ENCODE measurements at places on chromosomes 16 and 17.
A peak's percentile ranks its signal among the peaks of the same experiment; 100 is the strongest.

- DNase-seq = no peak
Observed at GRCh38 chr16:1982013-1982433, 754 bp upstream of the NOXO1 start.

DNA sequence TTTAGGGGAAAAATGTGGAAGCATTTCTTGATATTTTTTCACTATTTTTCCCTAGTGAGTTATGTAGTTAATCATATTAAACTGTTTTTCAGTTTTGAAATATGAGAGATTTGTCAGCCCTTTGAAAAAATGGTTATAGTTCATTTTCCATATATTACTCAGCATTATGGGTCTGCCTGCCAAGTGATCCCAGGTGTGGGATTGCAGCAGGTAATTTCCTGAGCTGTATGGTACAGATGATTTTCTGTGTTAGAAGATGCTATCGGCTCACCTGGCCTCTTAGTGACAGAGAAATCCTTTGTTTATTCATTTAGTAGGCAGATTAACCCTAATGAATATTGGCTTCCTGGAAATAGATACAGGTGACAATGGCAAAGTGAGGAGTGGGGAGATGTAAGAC, 275.1 kb upstream of the TBX2 start:
- DNase-seq = no peak

- no peak for DNase-seq
Observed at GRCh38 chr16:65773301-65773874, 593.1 kb upstream of the CDH5 start.

GRCh38 chr16:49844359-49844758, 11.6 kb downstream of the ZNF423 start:
- no peak for DNase-seq

DNA sequence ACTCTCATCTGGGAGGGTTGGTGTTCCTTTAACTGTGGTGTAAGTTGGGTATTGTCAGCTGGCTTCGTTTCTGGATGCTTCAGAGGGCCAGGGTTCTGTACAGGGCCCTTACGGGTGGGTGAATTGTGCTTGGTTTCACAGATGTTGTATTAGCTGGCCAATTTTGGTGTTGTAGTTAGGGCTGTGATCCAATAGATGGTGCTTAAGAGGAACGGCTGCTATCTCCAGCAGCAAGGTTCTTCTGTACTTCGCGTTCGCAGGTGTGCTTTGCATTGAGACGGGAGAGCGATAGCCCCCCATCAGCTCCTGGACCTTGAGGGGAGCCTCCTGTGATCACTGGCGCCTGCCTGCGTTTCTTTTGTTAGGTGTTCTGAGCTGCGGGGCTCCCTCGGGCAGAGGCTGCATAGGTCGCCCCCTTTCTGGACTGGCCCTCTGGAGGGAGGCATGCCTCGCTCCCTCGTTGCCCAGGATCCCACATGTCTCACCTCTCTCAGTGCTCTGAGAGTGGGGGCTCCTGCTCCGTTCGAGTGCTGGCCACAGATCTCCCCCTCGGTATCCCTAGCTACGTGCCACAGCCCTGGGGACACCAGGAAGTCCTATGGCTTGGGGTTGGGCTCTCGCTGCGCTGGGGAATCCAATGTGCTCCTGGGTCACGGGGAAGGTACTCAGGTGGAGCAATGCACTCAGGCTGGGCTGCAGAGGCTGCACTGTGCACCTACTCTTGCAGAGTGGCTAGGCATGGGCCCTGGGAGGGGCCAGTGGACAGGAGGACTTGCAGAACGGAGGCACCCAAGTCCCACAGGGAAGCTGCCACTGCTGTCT, 837 bp upstream of the PRDM7 start:
- no peak for DNase-seq

DNA sequence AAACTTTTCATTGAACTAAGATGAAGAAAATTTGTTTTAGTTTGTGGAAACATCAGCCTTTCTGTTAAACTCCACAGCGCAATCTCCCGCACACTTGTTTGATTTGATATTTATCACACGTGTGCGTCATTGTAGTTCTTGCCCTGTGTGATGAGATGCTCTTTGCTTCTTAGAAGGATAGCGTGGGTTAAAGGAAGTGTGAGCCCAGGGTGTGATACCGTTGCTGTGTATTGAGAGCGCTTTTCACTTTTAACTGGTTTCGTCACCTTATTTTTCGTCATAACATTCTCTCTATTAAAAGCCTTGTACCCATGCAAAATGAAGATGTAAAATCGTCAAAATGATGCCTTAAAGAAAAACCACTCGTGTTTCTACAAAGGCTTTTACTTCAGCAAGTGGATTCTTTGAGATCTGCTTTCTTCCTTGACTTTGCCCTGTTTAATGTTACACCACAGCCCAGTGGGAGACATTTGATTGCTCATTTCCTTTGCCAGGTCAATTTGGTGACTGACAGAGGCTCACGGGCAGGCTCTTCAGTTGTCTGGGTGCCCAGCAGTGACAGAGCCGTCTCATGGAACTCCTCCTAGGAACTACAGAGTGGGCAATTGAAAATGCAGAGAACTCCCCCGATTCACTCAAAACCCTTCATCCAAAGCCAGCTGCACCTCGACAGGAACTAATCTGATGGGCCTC, 61.1 kb downstream of the RPA1 start:
- DNase-seq = no peak

DNA sequence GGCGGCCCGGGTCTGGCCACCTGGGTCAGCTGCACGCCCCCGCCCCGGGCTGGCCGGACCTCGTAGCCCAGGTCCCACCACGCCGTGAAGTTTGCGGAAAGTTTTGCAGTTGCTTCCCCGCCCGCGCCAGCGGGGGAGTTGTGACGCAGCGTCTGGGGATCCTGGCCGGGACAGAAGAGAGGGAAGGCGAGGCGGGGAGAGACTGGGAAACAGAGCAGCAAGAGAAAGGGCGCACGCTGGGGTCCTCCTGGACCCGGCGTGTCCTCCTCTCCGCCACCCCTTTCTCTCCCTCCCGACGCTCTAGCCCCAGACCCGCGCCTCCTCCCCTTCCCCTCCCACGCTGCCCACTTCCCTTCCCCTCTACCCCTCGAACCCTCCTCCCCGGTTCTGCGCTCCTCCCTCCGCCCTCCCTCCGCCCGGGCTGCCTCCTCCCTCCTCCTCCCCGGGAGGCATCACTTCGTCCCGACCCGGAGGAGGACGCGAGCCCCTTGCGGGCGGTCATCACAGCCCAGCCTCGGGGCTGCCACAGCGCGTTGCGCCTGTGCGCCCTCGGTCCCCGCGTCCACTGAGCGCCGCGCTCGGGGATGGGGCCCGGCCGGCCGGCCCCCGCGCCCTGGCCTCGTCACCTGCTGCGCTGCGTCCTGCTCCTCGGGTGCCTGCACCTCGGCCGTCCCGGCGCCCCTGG, at the start of gene MRC2:
Gene MRC2, plus strand, starts transcription at position 452 of the 685 bp plus-strand sequence. Its CDS starts 133 bp downstream, at position 585.
- no peak for DNase-seq

DNA sequence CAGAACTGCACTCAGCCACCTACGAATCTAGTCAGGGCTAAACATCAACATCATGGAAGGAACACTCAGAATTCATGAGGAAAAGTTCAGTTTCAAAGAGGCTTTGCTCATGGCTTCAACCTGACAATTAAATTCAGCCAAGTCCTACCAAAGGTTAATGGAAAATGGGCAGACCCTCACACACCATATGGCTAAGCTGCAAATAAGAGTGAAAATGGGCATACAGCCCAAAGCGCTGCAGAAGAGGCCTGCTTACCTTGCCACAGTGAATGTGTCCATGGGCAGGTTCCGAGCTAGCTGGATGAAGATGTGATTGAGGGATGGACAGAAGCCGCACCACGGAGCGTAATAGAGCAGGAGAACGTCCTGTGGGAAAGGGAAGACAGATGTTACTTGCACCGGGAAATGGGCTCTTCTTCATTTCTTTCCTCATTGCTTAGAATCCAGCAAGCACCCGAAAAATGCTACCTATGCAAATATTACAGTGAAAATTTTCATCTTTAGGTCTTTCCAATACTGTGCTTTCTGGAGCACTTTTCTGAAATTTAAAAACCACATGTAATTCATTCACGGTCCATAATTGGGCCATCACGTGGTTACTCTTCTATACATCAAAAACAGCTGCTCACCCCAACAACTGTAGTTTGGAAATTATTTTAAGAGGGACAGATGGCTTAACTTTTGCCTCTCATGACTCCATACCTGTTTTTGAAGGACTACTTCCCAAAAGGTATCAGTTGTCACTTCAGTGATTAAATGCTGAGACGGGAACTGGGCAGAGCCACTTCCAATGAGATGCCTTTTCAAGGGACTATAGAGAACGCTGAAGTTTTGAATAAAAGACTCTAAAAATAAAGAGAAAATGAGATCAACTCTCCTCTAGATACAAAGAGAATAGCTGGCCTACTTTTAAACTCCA, 19.6 kb downstream of the SNN start:
- DNase-seq = no peak

DNA sequence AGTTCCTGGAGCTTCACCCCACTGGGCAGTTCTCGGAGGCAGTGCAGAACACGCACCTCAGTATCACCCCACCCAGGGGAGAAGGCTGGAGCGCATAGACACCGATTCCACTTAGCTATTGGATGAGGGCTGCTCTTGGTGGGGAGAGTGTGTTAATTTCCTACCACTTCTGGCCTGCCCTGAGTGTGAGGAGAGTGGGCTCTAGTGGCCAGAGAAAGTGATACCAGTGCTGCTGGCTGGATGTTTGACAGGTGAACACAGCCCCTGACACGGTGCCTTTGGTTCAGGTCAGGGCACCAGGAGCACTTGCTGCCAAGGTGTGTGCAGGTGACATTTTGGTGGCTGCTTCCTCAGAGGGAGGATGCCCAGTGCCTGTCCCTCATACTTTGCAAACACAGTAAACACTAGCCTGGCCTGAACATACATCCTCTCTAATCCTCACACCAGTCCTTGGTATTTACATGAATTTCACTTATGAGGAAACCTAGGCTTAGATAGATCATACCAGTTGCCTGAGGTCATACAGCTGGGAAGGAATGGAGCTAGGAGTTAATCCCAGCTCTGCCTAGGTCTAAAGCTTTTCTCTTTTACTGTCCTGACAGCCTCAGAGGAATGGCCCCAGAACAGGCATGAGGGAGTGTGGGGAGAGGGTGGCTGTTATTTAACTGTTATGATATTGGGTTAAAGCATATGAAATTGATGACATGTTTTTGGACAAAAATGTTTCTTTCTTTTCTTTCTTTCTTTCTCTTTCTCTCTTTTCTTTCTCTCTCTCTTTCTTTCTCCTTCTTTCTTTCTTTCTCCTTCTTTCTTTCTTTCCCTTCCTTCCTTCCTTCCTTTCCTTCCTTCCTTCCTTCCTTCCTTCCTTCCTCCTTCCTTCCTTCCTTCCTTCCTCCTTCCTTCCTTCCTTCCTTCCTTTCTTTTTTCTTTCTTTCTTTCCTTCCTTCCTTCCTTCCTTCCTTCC, 21.0 kb upstream of the ITGAX start:
- no peak for DNase-seq

DNA sequence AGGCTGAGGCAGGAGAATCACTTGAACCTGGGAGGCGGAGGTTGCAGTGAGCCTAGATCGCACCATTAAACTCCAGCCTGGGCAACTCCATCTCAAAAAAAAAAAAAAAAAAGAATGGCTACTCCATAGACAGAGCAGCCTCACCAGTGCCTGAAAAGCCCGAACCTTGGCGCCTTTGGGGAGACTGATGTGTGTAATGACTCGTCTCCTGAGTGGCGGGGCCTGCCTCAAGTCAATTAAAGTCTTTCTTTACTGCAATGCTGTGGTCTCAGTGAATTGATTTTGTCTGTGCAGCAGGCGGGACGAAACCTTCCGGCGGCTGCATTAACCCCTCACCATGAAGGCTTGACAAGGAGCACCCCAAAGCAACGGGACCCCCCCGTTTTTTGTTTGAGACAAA, 3.5 kb upstream of the UQCC4 start:
- no peak for DNase-seq

- DNase-seq = peak; percentile 27
Observed at GRCh38 chr16:57591086-57591869, 37.2 kb upstream of the ADGRG1 start.

GRCh38 chr16:13936155-13936554, 16.2 kb downstream of the ERCC4 start:
- DNase-seq = no peak

GRCh38 chr17:62870030-62870541, 62.0 kb upstream of the MARCHF10 start:
- DNase-seq = no peak

DNA sequence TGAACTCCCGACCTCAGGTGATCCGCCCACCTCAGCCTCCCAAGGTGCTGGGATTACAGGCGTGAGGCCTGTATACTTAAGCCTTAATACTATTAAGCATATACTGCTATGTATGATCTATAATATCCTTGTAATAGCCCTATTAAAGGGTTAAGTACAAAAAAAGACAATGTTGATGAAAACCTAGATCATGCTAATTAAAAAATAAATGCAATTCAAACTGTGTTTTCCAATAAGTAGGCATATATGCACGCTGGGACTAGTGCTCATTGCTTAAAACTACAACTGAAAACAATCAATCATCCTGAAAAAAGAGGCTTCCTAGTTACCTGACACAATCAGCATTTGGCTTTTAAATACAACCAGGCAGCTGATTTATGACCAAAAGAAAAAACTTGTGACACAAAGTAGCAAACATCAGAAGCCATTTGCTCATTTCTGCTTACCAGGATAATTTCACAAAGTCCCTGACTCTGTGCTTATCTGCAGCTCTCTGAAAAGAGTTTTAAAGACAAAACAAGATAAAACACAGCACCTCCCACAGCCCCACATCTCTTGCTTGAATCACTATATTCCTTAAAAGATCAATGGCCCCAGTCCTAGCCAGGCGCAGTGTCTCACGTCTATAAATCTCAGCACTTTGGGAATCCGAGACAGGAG, 11.1 kb downstream of the ZNF385C start:
- DNase-seq = no peak

All from activated CD8-positive, alpha-beta memory T cell treated with anti-CD3 and anti-CD28 coated beads for 1 hour (primary cell).